Mesenchymal stem cell (in vitro differentiated cells and primary cell): ENCODE measurements at places on chromosomes 13 and 19.

DNA sequence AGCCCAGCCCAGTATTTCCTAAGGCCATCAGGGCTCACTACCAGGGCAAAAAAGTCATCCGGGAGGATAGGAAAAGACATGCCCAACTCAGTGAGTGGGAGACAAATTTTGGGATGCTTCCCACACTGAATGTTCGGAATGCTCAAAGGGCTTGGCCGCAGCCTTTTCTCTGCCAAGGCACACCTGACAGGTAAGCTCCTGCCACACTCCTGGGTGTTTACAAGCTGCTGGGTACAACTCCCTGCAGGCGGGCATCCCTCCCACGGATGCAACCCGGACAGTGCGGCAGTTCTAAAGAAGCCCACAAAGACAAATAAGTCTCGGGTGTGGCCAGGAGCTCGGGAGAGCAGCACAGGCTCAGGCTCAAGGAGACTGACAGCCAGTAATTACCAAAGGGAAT lies 28.1 kb downstream of the SLC7A1 start:
- DNase-seq, result no peak

DNA sequence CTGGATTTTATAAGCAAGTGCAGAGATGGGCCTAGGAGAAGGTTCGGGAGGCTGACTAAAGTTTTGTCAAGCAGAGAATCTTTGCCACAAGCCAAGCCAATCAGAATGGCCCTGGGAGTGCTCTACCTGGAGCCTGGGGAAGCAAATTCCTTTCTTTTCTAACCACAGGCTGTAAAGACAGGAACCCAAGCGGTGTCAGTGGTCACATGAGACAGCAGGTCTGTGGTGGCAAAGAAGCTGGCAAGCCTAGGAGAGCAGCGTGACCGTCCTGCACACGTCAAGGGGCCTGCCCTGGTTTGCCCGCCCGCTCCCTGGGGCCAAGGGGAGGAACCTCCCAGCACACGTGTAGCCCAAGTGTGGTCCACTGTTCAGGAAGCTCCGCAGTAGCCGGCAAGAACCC lies 90.8 kb downstream of the IPO5 start:
- DNase-seq, result no peak

- DNase-seq, result no peak
These were observed 8.4 kb upstream of the KCTD12 start for GRCh38 chr13:76894401-76895110.

DNA sequence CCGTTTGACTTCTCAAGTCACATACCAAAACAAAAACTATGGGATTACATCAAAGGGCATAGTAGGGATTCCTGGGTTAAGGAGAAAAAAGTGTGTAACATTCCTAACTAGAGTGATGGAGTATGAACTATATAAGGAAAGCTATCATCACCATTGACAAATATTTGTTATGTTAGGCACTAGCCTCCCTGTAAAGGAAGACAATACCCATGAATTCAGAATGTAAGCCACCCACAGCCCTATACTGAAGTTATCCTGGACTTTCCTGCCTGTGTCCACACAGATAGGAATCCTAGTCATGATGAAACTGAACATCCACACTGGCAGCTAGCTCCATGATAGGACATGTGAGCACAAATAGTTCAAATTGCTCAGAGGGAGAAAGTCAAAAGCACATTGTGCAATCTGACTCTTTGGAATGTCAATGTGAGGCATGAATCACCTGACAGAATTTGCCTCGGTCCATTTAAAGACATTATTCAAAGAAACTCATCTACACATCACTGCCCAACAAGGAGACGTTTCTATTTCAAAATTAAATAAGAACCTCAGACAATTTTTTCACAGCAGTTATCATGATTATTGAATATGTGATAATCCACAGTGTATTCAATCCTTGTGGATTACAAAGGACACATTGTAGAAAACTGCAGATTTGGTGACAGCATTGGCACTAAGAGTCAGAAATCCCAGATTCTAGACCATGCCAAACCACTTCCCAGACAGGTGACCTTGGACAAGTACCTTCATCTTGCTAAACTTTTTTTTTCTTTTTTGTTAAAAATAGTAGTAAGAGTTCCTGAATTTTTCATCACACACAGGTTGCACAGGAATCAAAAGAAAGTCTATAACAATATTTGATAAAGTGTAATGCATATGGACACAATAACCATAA lies 529.3 kb downstream of the IRS2 start:
- DNase-seq, result peak; percentile 93

- no peak for DNase-seq
These were observed 291.1 kb upstream of the ARGLU1 start for GRCh38 chr13:106858903-106859532.

DNA sequence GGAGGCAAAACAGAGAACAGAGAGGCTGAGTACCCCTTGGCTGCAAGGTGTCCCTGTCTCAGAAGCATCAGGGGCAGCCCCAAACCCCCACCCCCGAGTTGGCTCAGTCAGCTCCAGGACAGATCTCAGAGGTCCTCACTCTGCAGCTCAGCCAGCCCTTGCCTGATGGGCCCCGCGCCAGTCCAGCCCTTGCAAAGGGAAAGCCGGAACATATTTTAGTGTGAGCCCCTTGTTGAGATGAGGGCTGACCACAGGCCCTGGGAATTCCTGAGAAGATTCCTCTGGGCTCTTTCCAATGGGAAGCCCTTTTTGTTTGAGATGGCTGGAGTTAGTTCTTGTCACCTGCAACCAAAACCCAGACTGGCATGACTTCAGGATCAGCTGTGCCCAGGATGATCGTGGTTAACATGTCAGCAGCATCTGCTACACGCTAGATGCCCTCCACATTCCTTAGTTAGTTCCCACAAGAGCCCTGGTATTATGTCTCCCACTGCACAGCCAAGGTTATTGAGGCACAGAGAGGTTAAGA lies 33.9 kb upstream of the CCNE1 start:
- peak; percentile 6 for DNase-seq

DNA sequence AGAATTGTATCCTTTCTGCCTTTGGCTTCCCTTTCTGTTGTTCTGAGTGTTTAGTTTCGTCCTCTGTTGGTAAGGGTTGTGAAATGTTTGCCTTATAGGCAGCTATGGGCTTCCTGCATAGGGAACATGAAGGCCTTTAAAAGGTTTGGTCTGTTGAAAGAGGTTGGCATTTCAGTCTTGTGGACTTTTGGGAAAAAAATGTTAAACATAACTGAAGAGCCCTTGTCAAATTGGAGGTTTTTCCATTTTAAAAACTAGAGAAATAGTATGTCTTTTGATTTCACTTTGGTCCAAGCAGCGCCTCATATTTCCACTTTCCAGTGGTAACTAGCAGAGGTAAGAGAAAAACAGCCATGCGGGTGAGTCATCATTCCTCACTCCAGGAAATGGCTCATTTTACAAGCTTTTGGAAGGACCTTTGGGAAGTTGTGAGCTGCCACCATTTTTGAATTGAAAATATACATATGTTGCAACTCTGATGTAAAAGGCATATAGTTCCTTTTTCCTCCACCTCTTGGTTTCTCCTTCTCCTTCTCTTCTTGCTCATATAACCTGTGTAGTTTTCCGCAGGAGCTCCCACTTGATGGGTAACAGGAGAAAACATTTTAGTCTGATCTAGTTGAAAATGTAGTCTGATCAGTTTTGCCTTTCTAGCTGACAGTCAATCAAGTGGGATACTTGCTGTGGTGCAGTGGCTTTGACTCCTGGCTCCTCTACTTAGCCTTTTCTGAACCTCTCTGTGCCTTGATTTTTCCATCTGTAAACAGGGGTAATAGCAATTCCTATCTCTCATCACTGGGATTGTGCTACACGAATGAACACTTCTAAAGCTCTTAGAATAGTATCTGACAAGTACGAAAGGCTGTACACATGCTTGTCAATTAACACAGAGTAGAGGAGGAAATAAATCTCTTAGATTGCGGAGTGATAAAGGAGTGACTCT lies 23.0 kb downstream of the GPC6 start:
- DNase-seq, result peak; percentile 91

DNA sequence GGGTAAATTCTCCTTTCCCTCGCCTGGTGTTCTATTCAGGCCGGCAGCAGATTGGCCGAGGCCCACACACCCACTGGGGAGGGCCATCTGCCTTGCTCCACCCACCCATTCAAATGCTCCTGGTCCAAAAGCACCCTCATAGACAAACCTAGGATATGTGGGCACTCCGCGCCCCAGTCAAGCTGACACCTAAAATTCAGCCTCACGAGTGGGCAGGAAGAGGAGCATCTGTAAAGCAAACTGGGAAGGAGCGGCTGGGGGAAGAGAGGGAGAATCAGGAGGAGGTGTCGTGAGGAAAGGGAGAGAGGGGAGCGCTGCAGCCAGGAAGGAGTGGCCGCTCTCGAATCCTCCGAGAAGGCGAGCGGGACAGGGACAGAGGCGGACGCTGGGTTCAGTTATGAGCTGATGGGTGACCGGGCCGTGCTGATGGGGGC lies 136.9 kb downstream of the USP12 start:
- DNase-seq, result peak; percentile 41

DNA sequence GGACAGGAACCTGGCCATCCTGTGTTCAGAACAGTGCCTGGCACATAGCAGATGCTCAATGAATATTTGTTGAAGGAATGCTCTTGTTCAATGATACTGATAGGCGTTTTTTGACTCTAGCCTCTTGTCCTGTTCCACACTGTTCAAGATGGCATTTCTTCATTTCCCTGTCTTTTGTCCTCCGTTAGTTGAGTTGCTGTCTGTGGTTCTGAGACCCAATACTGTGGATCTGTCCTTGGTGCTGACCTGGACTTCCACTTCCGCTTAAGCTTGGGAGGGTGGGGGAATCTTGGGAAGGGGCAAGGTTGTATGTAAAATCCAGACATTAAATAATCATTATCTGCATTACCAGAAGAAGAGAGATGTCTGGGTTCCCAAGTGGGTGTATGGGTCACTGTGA lies 8.3 kb upstream of the KCNN4 start:
- peak; percentile 60 for DNase-seq

DNA sequence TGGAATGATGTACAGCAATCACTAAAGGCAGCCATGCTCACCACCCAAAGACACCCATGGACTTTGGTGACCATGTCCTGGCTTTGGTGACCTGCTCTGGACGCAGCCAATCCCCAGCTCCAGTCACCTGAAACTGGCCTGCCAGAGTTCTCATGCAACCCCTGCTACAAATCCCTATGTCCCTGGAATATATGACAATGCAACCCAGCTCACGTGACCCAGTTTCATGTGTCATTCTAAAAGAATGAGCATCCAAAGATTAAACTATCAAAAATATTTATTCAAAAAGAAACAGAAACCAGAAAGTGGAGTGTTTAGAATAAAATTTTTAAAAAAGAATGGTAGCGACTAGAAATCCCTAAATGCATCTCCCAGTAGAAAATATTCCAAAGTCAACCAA lies 203.3 kb upstream of the IRS2 start:
- DNase-seq, result peak; percentile 33

GRCh38 chr13:109159650-109160309 lies 530.4 kb downstream of the MYO16 start:
- no peak for DNase-seq

- no peak for DNase-seq
These were observed 11.3 kb downstream of the FPR1 start for GRCh38 chr19:51740356-51740755.

DNA sequence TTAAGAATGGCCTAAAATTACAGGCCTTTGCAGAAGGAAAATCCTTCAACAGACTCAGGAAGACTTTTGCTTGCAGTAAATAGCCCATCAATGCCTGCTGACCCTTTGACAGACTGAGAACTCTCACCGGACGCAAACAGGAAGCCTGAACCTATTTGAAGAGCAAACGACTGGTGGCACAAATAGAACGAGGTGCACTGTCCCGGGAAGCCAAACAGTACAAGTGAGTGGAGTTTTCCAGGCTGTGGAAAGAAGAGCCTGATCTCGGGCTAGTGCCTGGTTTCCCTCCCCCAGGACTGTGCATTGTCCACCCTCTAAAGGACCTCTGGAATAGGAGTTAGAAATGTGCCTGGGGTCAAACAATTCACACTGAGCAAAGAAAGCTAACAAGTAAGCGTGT lies 165.5 kb downstream of the FGF14 start:
- DNase-seq, result no peak

DNA sequence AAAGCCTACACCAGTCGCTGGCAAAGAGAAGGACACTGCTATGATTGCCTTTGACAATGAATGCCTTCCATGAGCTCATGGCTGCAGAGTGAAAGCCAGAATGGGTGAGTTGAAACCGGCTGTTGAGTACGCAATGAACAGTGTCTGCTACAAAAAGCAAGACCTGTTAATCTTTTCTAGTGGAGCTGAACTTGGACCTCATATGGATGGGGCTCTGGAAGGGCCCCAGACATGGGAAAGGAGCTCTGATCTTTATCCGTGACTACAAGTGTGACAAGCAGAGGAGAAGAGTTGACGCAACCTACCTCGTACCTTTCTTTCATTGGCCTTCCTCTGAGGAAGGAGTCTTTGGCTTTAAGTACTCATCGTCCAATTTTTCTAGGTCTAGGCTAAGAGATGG lies 67.1 kb upstream of the TSC22D1 start:
- DNase-seq, result no peak

DNA sequence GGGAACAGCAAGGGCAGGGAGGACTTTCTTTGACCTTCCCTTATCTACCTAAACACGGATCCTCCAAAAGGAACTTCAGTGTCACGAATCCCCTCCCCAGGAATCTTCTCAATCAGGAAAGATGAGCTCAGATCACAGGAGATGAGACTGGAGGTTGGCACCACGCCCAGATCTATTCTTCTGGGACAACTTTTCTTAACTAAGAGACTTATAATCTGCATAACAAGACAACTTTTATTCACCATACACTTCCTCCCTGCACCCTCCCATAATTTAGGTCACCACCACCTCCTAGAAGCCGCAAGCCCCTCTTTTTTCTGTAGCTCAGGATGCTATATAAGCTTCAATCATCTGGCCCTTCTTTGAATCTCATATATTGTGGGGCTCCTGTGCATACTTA lies 19.2 kb upstream of the AKT2 start:
- DNase-seq, result no peak

DNA sequence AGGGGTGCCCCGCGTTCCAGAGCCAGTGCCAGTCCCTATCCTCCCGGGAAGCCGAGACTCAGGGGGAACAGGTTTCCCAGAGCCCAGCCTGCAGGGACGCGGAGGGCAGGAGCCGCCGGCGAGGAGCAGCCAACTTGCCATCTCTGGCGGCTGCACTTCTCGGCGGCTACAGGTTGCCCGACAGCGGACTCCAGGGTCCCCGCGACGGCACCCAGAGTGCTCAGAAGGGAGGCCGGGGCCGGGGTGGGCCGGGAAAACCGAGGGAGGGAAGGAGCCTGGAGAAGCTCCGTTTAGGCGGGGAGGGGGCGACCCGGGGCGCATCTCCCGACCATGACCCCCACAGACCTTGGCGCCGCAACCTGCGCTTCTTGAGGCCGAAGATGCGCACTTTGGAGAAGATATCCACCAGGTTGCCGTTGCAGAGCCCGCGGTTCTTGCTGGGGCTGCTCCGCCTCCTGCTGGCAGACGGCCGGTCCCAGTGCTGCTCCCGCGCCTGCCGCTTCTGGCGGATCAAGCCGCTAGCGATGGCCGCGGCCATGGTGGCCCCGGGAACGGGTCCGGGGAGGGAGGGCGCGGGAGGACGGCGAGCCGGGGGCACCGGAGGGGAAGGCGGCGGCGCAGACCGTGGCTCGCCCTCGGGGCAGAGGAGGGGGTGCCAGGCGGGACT lies 463.8 kb downstream of the ITGBL1 start:
- DNase-seq, result peak; percentile 7

GRCh38 chr19:39525205-39525604 lies 7.4 kb downstream of the EID2B start:
- DNase-seq, result no peak

- peak; percentile 59 for DNase-seq
These were observed 109.2 kb upstream of the SLC7A1 start for GRCh38 chr13:29704648-29705047.
